ENCODE measurements at places on chromosomes 7 and 10.

- no peak for DNase-seq
These were observed 28.7 kb downstream of the ARMH3 start for GRCh38 chr10:102027261-102027660.

DNA sequence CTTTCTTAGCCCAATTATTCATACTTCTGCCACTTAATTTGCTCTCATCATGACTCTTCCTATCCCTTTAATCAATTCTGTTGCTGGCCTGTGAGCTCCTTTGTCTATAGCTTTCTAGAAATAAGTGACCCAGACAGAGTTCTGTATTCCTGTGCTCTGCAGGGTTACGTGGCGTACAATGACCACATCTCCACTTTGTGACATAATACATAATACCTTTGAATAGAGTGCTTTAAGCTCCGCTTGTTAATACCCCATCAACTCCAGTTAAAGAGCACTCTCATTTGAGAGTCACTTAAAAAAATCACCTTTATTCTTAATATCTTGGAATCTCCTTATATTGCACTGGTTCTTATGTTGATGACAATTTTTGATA is 619.0 kb downstream of the PARD3 start:
- DNase-seq, result no peak

- DNase-seq, result no peak
These were observed 234.5 kb downstream of the DNAJC1 start for GRCh38 chr10:21769041-21769440.

DNA sequence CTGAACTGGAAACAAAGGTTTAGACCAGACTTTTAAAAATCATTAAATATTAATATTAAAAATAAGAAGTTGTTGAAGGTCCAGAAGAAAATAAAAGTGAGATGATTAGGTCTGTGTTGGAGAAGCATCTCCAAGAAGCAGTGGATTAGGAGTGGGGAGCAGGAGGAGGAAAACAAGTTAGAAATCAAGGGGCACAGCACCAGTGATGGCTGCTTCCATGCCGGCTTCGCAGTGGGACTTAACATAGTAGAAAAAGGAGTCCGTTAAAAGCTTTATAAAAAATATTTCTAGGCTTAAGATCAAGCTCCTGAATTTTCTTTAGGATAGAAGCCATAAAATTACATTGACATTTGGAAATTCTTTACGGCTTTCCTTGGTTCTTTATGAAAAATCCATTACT is 95.8 kb downstream of the CDC14C start:
- no peak for DNase-seq

DNA sequence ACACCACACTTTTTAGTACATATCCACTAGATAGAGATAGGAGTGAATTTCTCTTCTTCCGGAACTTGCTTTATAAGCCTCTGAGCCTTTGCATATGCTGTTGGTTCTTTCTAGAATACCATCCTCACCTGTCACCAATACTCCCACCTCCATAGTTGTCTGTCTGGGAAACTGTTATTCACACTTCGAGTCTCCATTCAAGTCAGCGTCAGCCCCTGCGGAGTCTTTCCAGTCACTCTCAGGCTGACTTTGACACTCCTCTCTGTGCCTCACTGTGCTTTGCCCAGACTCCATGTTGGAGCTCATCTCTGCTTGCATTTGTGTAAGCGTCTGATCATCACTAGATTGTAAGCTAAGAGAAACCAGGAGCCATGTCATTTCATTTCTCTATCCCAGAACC is 66.5 kb upstream of the NRBF2 start:
- DNase-seq, result no peak

GRCh38 chr7:8060241-8060640 is 91.6 kb downstream of the GLCCI1 start:
- no peak for DNase-seq

GRCh38 chr10:113420733-113421675 is 131.8 kb upstream of the HABP2 start:
- DNase-seq, result no peak

- DNase-seq, result no peak
These were observed 125.3 kb downstream of the DYNC1I1 start for GRCh38 chr7:95897557-95898251.

- DNase-seq, result no peak
These were observed 7.0 kb downstream of the GET4 start for GRCh38 chr7:883055-884021.

DNA sequence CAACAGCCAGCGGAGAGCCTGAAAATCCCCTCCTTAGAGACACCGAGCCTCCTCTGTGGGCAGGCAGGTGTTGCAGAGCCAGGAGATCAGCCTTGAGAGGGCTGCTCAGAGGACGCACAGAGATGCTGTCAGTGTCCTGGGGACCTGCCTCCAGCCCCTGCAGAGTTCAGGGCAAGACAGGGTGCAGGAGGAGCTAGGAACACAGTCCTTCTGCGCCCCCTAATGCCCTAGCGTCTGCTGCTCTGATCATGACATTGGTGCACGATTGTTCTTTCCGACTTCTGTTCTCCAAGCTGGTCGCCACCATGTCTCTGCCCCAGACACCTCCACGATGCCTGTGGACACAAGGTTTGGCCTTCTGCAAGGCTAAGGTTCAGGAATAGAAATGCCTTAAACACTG is 613.7 kb upstream of the MKI67 start:
- no peak for DNase-seq

GRCh38 chr7:82559193-82559805 is 115.7 kb upstream of the CACNA2D1 start:
- no peak for DNase-seq

- no peak for DNase-seq
These were observed 42.1 kb downstream of the FOXL3 start for GRCh38 chr7:332020-332517.

- DNase-seq, result no peak
These were observed 107.7 kb upstream of the KCND2 start for GRCh38 chr7:120165227-120165626.

DNA sequence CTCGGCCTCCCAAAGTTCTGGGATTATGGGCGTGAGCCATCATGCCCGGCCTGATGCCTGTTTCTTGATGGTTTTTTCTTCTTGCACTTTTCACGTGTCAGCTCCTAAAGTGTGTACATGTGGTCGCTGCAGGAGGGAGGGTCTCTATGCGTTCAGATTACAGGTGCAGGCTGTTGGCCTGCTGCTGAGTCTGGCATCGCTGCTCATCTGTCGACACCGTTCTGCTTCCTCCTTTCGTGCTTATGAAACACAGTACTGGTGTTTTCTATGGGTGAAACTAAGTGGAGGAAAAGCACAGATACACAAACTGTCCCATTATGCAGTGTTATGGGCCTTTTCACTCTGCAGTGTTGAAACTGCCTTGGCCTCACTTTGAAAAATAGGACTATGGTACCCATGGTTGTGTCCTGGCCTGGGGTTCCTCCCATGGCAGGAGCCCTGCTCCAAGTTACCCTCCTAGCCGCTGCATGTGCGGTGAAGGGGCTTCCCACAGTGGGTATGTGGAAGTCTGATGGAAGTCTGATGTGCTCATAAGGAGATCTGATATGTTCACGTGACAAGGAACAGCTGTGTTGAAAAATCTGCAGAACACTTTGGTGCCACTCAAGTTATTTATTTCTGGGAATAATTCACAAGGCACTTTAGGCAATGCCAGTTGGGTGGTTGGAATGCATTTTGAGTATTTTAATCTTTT is 23.5 kb downstream of the OGDH start:
- DNase-seq, result no peak

GRCh38 chr10:78115135-78115853 is 81.6 kb downstream of the RPS24 start:
- no peak for DNase-seq

Measured in CD4-positive, alpha-beta T cell treated with Interleukin-6 for 4 hours (primary cell).